ENCODE measurements at places on chromosomes 4 and X.

DNA sequence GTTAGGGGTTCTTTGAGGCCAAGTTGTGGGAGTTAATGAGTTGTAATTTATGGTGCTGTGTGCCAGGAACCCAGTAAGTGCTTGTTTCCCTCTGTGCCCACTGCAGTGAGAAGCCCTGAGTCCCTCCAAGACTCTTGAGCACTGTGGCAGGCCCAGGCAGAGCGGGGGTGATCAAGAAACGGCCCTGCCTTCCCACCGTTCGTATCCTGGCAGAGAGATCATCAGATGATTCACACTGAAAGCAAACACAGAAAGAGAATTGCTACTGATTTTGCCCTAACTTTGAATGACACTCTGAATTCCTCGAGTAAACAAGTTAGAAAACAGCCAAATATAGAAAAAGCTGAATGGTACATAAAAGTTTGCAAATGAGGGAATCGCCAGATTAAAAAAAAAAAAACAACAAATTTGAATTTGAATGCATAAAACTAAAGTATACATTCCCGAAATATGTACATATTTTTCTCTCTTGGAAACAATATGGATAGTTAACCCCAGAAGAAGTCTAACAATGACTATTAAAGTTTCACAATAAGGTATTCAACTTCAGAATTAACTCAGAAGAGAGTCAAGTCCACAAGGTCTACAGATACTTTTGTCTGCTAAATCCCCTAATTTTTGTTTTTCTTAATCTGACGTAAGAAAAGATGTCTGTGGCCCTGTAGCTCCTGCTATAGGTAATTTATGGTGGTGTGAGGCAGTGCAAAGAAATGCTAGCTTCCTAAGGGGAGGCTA lies 71.8 kb downstream of the AFAP1 start:
- no peak for DNase-seq

GRCh38 chrX:49977319-49978090 lies 55.1 kb downstream of the CLCN5 start:
- DNase-seq = no peak

GRCh38 chr4:7391637-7392437 lies 42.9 kb downstream of the PSAPL1 start:
- DNase-seq = no peak

GRCh38 chrX:48927123-48927522 lies 8.3 kb upstream of the PIM2 start:
- DNase-seq = no peak

- peak; percentile 58 for DNase-seq
Measured at GRCh38 chr4:120922381-120923206, at the start of gene PRDM5. PRDM5 (minus strand) TSS chr4:120922726; CDS start chr4:120922608, 118 bp downstream.

DNA sequence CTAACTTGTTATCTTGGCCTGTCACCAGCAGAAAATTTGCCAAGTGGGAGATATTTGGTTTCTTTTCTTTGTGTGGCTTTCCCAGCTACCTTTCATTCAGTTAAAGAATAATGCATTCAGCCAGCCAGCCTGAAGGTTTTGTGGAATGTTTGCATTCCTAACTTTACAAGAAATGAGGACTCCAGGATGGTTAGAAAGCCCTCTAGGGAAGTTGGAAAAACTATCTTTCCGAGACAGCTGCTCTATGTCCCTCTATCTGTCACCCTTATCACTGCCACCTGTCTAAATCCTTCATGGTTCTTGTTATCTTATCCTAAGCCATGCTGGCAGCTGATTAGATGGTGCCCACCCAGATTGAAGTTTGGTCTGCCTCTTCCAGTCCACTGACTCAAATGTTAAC lies 384.2 kb downstream of the SH3BGRL start:
- DNase-seq = no peak

DNA sequence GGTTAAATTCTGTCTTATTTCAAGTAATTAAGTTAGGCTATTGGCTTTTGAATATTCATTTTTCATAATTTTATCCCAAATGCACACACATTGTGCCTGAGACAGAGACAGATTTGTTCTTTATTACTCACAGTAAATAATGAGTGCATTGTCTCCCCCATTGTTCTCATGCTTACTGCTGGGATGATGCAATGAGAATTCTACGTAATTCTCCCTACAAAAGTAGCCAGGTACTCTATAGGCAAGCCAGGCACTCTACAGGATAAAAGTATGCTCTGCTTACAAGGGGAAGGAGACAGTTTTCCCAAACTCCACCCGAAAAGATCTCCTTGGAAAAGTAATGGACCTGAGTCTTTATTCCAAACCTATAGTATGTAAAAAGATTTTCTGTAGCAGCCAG lies 1890.7 kb upstream of the PCDH10 start:
- DNase-seq = no peak

DNA sequence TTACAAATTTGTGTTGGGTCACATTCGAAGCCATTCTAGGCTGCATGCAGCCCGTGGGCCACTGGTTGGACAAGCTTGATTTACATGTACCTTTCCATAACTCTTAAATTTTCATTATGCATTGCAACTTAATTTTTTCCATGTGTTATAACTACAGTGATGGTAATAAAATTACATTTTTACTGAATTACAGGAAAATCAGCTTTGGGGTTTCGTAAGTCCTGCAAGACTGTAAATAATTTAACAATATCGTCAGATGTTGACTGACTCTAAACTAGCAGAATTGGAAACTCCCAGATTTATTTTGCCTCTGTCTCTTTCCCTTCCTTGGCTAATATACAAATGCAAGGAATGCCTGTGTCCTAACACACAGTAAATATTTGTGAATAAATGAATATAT lies 88.0 kb upstream of the RAPGEF2 start:
- DNase-seq = no peak

DNA sequence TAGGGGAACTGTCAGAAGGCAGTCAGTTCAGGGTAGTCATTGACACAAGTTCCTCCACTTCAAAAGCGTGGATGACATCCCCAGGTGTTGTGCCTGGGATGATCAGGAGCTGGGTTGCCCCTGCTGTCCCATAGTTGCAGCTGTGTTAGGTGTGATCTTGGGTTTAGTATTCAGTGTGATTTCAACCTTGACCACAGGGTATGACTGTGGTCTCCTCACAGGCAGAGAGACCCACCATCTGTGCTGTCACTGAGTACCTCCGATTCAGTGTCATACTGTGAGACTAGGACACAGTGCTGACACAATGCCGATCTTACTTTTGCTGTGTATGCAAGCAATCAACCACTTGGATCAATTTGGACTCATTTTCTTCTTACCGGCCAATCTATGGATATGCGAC lies 25.2 kb downstream of the FOXR2 start:
- no peak for DNase-seq

DNA sequence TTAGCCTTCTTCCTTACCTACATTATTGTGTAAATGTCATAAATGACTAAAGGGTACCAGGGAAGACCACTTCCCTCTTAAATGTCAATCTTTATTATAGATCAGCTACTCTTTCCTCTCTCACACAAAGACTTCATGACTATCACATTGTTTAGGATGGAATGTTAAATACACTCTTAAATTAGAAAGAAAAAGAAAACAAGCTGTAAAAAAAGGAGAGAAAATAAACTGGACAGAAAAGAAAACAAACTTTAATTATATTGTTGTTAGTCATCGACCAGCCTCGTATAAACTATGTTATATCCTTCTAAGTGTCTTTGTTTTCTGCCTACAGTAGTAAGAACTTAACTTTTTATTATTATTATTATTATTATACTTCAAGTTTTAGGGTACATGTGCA lies 666.4 kb upstream of the NR3C2 start:
- no peak for DNase-seq

DNA sequence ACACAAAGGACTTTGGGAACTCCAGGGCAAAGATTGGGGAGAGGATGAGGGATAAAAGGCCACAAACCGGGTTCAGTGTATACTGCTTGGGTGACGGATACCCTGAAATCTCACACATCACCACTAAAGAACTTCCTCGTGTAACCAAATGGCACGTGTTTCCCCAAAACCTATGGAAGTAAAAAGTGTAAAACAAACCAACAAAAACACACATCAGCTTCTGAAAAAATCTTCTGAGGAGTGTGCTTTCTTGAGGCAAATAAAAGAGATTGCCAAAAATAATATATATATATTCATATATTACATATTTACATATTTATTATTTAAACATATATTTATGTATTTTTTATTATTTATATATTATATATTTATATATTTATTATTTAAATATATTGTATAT lies 3.9 kb downstream of the P2RY8 start:
- no peak for DNase-seq

GRCh38 chrX:132216806-132217202 lies 2.4 kb downstream of the RAP2C start:
- no peak for DNase-seq

GRCh38 chrX:137172317-137172948 lies 138.6 kb upstream of the GPR101 start:
- no peak for DNase-seq

- peak; percentile 18 for DNase-seq
Measured at GRCh38 chr4:182179105-182179504, 64.1 kb upstream of the TENM3 start.

GRCh38 chr4:102390438-102390837 lies 45.2 kb upstream of the SLC39A8 start:
- DNase-seq = peak; percentile 58

DNA sequence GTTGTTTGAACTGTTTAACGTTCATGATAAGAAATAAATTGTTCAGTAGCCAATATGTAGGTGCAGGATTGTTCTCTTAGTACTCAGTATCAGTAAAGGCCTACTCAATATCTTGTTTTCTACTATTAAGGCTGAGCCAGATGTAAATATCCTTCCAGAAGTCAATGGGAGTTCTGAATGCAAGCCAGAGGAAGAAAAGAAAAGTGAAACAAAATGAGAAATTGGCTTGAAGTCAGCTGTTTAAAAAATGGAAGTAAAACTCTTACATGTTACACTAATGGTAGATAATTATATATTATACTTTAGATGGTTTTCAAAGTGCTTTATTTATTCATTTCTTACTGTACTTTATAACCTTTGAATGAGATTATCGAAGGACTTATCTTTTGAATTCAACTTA lies 1417.9 kb downstream of the ADGRL3 start:
- no peak for DNase-seq

DNA sequence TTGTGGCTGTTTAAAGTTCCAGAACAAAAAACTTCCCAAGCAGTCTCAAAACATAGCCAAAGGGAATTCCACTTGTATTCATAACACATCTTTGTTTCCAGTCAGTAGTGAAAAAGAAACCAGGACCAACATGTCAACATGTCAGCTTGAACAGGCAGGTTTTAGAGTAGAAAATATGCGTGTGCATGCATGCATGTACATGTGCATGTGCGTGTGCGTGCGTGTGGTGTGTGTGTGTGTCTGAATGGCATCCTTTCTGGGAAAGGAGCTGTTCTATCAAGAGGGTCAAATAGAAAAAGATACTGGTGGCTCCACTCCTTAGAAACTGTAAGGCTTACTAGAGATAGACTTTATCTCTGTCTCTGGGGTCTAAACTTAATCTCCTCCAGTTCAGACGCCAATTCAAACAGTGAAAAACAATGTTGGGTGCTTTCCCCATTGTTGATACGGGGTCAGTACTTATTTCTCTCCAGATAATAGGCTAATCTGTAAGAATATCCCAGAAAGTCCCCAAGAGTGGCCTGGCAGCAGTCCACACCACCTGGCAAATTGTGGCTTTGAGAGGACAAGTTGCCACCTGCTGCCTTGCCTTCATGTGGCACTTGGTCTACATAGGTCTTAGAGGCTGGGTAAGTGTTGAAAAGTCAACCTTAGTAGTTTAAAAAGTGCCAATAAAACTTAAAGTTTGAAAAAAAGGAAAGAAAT lies 110.4 kb downstream of the SCD5 start:
- DNase-seq = no peak

DNA sequence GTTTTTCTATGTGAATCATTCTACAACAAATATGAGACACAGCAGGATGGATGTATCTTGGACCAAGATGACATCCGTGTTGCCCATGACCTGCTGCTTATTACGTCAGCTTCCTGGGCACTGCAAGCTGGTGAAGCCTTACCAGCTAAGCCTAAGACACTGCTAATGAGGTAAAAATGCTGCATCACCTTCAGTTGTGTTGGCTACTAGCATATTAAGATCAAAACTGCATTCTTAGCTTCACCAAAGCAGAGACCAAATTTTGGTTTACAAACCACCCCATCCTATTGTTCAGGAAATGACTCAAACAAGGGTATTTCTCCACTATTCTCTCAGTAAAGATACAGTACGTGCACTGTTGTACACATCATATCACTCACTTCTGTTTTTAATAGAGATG lies 50.3 kb downstream of the MAML3 start:
- no peak for DNase-seq

GRCh38 chr4:99117876-99118693 lies 26.0 kb downstream of the ADH4 start:
- no peak for DNase-seq

DNA sequence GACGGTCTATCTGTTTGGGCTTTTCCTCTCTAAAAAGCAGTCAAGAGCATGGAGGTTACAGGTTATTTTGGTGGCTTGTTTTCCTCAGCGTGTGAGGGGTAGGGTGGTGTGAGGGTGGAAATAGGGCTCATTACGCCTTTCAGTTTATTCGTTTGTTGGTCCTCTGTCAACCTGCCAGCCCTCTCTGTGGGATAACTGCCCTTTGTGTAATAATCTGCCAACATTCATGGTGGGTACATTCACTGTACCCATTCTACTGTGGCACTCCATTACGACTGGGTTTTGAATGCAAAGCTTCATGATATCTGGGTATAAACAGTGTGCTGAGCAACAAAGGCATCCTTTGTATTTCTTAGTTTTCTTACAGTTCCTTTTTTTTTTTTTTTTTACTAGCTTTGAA lies 136.4 kb downstream of the ADGRL3 start:
- DNase-seq = no peak

- peak; percentile 23 for DNase-seq
Measured at GRCh38 chrX:141468940-141469339, 115.6 kb downstream of the SPANXA1 start.

- no peak for DNase-seq
Measured at GRCh38 chr4:40969501-40969900, 219.7 kb downstream of the NSUN7 start.

DNA sequence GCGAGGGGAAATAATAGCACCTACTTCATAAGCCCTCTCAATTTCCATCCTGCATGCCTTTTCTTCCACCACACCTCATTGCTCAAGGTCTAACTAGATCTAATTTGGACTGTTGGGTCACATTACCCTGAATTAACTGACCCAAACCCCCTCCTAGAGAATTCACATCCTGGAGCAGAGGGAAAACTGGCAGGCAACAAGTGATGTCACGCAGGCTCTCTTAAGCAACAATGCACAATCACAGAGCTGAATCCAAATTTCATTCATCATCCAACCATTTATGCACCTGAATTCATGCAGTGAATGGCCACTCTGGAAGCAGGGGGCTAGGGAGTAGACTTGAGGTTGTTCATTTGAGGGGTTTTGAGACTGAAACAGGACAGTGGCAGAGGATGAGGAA lies 107.7 kb upstream of the HUWE1 start:
- DNase-seq = no peak

Data from RWPE1 (cell line).